Motor neuron (in vitro differentiated cells): ENCODE measurements at places on chromosomes 4 and X. TPM values are rescaled to one million over a fixed set of nuclear protein-coding genes. Genes with fewer than 3 reads are reported as not detected.
A peak's percentile ranks its signal among the peaks of the same experiment; 100 is the strongest.

DNA sequence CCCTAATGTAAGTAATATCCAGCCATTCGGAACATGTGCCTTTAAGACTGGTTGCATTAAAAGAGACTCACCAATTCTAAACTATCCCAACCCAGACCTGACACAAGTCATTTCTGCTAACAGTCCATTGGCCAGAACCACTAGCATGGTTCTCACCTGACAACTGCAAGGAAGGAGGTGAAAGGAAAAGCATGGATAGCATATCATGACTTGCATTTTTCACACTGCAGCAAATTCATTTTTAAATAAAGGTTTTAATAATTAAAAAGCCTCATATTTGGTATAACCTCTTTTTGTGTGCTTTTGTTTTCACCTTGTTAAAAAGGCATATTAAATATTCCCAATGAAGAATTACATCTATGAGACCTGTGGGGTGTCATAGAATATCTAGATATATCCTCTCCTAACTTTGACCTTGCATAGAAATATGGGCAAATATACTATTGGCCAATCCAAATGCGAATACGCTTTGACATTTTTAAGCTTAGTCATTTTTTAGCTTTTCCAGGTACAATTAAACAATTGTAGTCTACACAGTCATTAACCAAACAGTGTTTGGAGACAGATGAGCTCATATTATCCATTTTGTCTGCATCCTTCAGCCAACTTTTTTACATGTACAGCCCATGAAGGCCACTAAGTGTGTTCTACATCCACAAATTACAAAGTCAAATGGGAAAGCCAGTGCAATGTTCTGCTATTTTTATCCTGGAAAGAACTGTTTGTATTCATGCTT lies 295.3 kb downstream of the PDGFC start:
- no peak for ATAC-seq

DNA sequence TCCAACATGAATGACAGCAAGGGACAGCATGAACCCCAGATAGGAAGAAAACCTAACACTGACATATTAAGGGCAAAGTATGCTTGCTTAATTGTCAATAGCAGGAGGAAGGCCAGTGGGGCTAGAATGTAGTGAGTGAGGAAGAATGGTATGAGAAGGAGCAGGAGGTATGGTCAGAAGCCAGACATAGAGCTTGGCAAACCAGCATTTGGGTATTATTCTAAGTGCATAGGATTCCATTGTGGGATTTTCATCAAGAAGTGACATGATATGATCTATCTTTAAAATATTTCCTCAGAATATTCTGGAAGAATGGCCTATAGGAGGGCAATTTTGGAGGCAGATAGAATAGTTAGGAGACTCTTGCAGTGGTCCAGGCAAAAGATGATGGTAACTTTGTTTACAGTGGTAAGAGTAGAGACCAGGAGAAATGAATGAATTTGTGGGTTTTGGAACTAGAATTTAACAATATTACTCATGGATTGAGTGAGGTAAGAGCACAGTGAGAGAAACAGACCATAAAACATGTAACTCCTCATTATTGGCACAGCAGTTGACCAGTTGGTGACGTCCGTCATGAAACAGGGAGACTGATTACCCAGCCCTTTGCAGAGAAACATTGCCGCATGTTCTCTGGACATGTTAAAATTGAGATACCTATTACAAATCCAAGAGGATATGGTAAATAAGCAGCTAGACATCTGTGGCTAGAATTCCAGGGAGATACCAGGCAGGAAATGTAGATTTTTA lies 246.5 kb upstream of the HS3ST1 start:
- no peak for ATAC-seq

GRCh38 chr4:113760094-113760794 lies 1.3 kb downstream of the CAMK2D start:
- ATAC-seq: no peak

GRCh38 chrX:134373736-134374135 lies 86.2 kb upstream of the HPRT1 start:
- no peak for ATAC-seq

GRCh38 chr4:123896446-123897071 lies 500.0 kb downstream of the SPRY1 start:
- ATAC-seq: no peak

DNA sequence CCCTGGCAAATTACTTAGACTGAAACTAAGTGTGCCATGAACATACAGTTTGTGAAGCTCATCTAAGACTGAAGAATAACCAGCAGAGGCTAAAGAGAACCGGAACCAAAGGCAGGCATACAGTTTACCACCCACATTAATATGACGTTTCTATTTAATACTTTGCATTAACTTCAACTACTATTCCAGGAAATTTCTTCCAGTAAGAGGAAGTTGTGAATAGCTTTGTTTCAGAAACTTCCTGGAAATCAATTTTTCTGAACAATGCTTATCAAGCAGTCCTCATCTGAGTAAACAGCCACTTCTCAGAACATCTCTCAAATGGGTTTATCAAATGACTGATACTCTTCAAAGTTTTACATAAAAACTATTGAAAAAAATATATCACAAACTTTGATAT lies 252.7 kb downstream of the OPHN1 start:
- no peak for ATAC-seq

GRCh38 chrX:11100281-11101035 lies 10.7 kb upstream of the HCCS start:
- no peak for ATAC-seq

GRCh38 chr4:138307319-138307718 lies 65.2 kb upstream of the SLC7A11 start:
- no peak for ATAC-seq

DNA sequence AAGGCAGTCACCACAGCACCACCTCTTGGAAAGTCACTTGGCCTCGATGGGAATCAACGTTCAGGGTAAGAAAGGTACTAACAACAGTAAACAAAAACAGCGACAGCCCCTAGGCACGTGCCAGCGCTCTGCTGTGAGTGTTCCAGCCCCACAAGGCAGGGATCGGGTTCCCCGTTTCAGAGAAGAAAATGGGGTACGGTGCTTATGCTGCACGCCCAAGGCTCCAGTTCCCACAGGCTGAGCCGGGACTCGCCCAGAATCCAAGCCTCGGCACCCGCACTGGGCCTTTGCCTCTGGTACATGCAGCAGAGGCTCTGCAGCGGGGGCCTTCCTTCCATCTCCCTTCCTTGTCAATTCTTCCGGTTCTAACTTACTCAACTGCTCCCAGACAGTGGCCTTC lies 37.3 kb downstream of the WDR1 start:
- no peak for ATAC-seq

- ATAC-seq: no peak
Measured at GRCh38 chrX:148871422-148872160, 371.2 kb downstream of the AFF2 start.

DNA sequence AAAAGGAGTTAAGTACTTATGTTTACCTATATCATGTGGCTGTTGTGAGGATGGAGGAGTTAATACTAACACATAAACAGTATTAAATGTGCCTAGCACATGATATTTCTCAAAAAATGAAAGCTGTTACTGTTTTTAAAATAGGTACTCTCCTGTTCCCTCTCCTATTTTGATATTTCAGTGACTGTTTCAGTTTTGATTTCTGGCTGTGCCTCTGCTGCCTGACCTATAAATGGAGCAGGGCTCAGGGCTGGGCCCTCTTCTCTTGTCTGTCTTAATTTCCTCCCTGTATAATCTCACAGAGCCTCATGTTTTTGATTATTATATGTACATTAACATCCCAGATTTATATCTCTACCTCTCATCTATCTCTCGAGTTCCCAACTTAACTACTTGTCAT lies 93.3 kb downstream of the UGT8 start:
- ATAC-seq: no peak

DNA sequence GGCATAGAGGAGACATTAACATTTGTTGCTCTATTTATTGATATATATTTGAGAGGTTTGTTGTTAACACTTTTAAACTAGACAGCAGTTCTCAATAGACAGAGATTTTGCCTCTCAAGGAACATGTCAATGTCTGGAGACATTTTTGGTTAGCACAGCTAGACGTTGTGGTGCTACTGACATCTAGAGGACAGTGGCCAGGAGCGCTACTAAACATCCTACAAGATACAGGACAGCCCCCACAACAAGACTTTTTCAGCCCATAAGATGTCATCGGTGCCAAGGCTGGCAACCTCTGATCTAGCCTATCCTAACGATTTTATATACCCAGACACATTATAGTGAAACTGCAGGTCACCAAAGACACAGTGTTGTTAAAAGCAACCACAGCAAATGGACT lies 18.4 kb upstream of the CTSO start:
- ATAC-seq: no peak

- no peak for ATAC-seq
Measured at GRCh38 chrX:132810964-132811712, 147.3 kb downstream of the HS6ST2 start.

DNA sequence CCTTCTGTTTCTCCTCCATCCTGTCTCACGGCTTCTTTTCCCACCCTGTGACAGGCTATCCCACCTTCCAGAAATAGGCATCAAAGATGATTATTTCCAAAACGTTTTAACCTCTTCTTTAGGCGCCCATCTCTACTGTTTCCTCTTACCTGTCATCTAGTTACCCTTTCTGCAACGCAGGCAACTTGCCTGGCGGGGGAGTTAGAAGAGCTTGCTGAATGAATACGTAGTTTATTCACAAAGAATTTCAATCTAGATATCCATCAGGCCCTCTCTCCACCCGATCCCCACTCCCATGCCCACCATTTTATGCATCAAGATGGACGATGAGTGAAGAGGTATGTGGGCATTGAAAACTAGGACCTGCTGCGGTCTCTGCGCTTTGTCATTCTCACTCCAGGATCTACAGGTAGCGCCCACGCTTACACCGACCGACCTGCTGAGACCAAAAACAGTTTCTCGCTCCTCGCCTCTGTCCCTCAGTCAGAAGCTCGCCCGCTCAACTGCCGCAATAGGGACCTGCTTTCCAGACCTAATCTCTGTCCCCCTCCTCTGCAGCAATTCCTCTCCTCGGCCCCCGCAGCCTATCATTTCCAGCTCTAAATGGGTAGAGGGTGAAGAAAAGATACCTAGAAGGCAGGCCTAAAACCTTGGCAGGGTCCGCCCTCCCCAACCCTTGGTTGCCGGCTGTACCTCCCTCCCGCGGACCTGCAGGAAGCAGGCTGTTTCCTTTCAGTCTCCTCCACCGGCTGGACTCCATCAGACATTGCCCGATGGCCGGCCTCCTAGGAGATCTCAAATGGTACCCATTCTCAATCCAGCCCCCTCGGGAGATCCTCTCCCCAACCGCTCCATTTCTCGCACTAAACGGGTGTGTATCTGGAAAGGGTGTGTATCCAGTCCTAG lies 624 bp downstream of the BEX5 start:
- ATAC-seq: peak; percentile 19

- ATAC-seq: no peak
Measured at GRCh38 chr4:67891645-67892044, 7.8 kb upstream of the TMPRSS11D start.

DNA sequence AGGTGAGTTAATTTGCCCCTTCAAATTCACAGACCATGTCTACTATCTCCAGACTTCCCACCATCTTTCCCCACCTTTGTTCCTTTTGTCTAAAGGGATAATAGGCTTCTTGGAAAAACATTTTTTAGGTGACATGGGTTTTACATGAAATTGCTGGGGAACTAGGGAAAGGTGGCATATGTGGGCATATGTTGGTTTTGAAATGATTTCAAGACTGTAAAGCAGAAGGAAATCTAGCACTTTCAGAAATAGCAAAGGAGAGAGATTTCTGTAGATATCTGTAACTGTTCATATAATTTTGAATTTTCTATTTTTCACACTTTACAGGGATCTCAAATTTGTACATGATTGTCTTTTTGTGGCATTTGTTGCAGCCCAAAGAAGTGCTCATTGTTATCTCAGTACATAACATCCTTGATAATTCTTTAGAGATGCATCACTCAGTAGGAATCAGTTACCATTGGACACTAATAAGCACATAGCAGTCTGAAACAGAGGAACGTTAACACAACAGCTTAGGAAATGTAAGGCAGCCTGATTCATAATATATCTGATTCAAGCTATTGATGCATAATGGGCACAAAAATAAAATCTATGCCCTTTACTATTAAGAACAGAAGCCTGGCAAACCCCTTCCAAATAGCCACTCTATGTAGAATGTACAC lies 659.7 kb downstream of the CENPC start:
- ATAC-seq: no peak

- ATAC-seq: no peak
Measured at GRCh38 chr4:143234153-143234552, 49.4 kb downstream of the USP38 start.

DNA sequence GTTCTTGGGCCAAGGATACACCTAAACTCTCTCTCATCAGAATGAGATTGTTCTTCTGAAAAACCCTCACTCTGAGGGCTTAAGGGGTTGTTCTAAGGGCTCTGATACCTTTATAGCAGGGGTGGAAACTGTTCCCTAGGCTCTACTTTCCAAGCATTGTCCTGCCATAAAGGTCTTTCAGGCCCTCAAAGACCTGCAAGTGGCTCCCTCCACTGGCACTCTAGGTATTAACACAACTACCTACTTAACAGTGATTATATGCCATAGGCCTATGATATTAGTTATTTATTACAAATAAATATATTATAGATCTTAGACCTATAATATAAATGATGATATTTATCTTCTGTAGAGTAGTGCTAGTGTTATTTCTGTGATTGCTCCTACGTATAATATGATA lies 473.7 kb upstream of the RPS6KA3 start:
- no peak for ATAC-seq

DNA sequence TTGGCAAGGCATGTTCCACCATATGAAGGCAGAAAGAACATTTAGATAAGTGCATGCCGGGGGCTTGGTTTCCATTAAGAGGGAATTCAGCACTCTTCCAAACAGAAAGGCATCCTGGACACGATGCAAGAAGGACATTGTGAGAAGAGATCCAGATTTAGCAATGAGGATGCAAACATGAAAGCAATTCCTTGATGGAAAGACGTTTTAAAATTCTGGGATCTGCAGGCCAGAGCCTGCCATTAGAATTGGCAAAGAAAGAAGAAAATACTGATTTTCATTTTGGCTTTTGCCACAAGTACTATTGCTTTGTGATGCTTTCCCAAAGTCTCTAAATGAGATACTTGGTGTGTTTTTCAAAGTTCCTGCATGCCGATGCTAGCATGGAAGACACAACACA lies 367.6 kb downstream of the PPP3CA start:
- no peak for ATAC-seq

DNA sequence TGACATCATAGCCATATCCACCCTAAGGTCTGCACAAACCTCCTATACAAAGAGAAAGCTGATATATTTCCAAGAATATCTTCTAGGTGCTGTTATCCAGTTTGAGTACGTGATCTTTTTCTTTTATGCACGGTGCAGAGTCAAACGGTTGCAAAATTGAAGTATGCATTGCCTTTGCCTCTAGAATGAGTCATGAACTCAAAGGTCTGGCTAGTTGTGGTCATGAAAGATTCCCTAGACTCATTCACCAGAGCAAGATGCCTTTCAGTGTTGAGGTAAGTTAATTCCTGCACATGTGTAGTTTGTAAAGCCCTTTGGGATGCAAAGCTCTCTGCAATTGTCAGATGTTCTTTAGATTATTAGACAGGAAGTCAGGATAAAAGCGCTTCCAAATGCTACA lies 704.4 kb downstream of the PCDH19 start:
- ATAC-seq: no peak

The RAB40A gene
- total RNA-seq: 2.5 and 3.0 TPM in 2 replicates

The AMOT gene
- 14.1 TPM in 2 replicates for total RNA-seq

The TNMD gene
- 0.11 and 0.44 TPM in 2 replicates for total RNA-seq

The MYOZ2 gene
- total RNA-seq: not detected in 2 replicates

The POU3F4 gene
- total RNA-seq: 0.46 TPM in 1 of 2 replicates, not detected in the other

The CASP3 gene
- total RNA-seq: 37.5 and 40.1 TPM in 2 replicates

The BRS3 gene
- total RNA-seq: 0.10 and 0.19 TPM in 2 replicates

The ABLIM2 gene
- total RNA-seq: 0.58 and 2.3 TPM in 2 replicates
